Astrocyte of the spinal cord (primary cell): ENCODE measurements at places on chromosomes 6 and 20.

DNA sequence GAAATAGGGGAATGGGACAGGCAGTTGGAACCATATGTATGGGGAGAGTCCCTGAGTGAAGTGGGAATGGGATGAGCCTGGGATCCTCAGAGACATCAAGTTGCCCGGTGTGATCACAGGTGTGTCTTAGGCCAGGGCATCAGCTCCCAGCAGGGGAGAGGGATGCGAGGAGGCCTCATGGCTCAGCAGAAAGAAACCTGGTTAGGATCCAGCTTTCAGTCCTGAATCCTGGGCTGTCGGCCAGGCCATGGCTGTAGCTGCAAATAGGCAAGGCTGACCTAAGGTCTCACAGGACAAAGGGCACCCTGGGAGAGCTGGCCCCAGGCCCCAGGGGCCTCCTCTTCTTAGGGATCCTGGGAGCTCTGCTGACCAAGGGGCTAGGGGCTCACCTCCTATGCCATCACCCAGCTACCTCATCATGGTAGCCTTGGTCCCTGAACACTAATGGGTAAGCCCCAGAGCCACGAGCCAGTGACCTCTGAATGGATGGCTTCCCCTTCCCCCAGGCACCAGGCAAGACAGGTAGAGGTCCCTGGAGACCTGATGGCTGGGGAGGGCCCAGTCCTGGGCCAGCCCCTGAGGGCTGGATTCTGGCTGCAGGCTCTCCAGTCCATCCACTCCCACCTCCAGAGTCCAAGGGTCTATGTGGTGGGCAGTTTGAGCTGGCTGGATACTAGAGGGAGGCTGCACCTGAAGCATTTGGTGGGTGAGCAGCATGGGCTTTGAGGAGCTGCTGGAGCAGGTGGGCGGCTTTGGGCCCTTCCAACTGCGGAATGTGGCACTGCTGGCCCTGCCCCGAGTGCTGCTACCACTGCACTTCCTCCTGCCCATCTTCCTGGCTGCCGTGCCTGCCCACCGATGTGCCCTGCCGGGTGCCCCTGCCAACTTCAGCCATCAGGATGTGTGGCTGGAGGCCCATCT lies at the start of gene SLC22A7:
TSS of gene SLC22A7 (plus strand) at position 617 of the 921 bp plus-strand sequence. CDS start at position 716, 99 bp downstream.
- no peak for DNase-seq

GRCh38 chr6:106444777-106445507 lies 84.4 kb downstream of the CRYBG1 start:
- peak; percentile 61 for DNase-seq

DNA sequence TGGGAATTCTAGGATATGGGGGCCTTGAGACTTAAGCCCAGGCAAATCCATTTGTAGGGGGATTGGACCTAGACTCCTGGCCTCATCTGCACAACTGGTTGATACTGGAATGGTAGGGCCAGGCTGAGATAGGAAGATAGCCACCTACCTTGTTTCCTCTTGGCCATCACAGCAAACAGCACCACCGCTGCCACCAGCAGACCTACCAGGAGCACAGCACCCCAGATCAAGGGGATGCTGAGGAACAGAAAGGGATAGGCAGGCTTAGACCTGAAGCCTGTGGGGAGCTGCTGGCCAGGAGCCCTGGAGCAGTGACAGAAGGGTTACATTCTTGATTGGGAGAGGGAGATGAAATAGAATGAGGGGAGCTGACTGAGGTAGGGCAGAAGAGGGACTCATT lies 3.5 kb downstream of the TREML1 start:
- DNase-seq = no peak

GRCh38 chr6:148179786-148180185 lies 162.9 kb upstream of the SASH1 start:
- peak; percentile 46 for DNase-seq

DNA sequence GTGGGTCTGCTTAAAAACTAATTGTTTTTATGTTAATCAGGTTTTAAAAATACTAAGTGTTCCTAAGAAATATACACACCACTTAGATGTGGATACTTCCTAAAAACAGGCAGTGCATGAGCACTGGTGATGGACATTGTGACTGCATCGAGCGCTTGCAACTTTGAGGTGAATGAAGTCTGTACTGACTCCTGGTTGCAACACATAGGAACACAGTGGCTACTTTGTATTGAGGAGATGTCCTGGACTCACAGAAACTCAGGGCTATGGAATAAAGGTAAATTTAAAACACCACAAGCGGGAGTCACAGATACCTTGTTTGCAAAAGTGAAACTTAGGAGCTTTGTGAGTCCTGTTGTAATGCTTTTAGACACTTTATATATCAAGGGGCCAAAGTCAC lies 55.6 kb upstream of the POLR1H start:
- no peak for DNase-seq

DNA sequence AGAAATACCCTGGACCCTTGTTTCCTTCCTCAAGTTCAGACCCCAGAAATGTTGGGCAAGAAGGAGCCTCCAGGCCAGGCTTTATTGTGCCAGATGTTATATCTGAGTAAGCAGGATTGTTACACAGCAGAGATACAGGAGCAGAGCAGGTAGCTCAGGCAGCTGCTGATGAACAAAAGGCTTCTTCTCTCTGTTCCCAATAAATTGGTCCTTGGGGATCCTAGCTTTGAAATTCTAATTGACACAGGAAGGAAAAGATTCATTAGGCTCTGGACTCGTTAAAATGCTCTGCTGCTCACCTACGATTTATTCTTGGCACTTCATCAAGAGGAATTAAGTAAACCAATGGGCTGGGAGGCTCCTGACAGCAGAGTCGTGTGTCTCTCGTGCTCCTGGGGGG lies 54.2 kb downstream of the RALY start:
- DNase-seq = no peak

GRCh38 chr20:44284032-44284431 lies 27.0 kb downstream of the FITM2 start:
- no peak for DNase-seq

DNA sequence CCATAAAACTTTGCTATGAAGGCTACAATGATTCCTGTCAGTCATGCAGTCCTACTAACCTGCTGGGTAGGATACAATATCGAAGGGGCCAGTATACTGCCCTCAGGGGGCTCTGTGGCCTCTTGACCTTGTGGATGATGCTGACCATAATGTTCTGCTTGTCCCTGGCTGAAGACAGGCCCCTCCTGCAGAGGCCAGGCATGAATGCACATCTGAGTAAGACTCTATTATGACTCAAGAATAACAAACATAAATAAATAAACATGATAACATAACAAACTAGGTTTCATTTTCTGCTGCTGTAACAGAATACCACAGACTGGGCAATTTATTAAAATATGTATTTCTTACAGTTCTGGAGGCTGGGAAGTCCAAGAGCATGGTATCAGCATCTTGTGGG lies 44.0 kb upstream of the POU5F1 start:
- no peak for DNase-seq

DNA sequence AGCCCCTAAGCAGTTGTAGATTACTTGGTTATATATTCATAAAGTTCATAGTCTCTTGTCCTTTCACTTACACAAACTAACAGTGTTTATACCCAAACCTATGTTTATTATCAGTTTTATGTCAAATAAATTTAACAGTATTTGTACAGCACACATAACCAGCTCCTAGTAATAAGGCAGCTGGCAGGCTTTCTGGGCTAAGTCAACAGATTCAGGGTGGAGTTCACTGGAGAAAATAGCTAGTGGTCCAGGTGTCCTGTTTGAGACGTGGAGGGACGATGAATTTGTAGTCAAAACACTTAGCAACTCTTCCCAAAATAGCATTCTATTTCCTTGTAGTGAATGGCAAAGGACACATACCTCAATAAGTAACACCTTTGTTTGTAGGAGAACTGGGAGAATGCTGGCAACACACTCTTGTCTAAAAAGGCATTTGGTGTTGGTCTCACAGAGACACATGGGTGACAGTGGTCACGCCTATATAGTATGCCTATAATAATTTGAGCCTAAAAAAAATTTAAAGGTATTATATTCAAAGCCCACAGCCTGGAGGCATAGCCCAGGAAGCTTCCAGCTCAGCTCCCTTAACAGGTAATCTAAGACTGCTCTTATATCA lies 156.4 kb upstream of the CARMIL1 start:
- no peak for DNase-seq

DNA sequence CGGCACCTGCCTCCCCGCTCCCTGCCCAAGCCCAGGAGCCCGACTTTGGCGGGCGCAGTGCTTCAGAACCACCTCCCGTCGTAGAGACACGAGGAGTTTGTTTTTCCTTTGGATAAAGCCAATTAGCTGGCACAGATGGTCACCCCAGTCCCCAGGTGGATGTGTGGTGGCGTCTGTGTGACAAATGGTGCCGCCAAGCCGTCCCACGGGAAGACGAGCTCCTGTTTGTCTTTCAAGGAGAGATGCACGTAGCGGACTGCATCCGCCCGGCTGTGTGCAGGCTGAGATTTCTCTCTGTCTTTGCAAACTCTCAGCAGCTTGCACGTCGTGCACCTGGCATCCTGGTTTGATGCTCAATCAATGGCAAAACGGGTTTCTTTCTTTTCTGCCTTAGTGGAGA lies 16.1 kb upstream of the MRGBP start:
- no peak for DNase-seq

- DNase-seq = no peak
These were observed 278.7 kb upstream of the CITED2 start for GRCh38 chr6:139653111-139653510.

- DNase-seq = no peak
These were observed 44.3 kb downstream of the CNKSR3 start for GRCh38 chr6:154466139-154466538.

DNA sequence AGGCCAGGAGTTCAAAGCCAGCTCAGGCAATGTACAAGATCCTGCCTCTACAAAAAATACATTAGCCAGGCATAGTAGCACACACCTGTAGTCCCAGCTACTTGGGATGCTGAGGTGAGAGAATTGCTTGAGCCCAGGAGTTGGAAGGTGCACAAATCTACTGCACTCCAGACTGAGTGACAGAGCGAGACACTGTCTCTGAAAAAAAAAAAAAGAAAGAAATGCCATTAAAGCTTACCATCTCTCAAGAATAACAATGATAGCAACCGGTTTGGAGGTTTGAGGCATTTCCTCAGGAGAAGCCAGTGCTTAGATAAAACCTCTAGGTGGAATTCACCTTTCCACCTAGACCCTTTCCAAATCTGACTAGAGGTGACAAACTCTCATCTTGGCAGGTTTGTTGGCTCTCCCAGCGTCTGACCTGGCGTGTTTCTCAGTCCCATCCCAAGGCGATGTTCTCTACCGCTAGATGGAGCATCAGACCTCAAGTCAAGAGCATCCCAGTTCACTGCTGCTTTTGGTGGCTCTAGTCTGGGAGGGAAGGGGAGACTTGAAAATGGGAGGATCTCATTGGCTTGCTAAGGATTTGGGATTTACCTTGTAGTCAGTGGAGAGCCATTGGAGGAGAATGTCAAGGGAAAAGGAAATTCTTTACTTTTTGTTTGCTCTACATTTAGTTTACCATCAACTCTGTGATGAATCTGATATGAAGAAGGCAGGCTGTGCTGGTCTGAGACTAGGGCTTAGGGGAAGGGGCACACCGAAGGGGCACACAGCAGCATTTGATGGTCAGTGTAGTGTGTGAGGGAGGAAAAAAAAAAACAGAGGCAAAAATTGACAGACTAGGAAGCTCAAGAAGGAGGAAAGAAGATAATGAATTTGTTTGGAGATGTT lies 67.9 kb downstream of the NCOA7 start:
- peak; percentile 76 for DNase-seq

- no peak for DNase-seq
These were observed 13.8 kb upstream of the SCAF8 start for GRCh38 chr6:154719433-154719832.

GRCh38 chr6:24430086-24430485 lies 27.4 kb downstream of the MRS2 start:
- DNase-seq = no peak

DNA sequence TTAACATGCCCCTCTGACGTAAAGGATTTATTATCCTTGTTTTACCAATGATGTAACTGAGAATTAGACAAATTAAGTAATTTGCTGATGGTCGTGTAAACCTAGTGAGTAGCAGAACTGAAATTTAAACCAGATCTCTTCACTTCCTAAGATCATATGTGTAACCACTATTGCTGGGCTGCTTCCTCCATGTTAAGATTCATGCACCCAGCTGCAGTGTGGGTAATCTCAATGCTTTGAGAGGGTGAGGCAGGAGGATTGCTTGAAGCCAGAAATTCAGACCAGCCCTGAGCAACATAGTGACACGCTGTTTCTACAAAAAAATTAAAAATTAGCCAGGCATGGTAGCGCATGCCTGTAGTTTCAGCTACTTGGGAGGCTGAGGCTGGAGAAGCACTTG lies 97.9 kb downstream of the L3MBTL3 start:
- no peak for DNase-seq

- no peak for DNase-seq
These were observed 38.2 kb downstream of the OR2B2 start for GRCh38 chr6:27874016-27874415.

- no peak for DNase-seq
These were observed 169.6 kb upstream of the ECI2 start for GRCh38 chr6:4304927-4305455.

DNA sequence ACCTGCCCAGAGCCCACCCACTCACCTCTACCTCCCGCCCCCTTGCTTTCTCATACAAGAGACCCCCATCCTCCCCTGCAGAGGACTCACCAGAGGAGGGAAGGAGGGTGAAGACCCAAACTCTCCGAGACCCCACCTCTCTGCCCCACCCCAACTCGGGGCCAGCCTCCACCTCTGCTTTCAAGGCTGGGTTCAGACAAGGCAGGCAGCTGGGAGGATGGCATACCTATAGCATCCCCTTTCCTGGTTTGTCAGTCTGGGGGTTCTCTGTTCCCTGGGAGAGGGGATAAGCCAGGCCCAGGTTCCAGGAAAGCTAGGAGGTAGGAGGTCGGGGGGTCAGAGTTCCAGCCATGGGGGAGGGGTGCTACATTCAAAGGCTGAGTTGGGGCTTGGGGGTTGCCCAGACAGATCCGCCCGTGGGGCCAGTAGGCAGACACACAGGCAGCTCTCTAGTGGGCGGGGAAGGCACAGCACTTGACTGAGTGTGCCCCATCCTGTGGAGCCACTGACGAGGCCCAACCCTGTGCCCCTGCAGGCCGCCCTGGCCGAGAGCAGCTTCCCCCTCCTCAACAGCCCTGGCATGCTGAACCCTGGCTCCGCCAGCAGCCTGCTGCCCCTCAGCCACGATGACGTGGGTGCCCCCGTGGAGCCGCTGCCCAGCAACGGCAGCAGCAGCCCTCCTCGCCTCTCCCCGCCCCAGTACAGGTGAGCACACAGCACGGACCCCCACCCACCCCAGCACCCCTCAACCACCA lies 40.8 kb upstream of the MDFI start:
- DNase-seq = no peak

DNA sequence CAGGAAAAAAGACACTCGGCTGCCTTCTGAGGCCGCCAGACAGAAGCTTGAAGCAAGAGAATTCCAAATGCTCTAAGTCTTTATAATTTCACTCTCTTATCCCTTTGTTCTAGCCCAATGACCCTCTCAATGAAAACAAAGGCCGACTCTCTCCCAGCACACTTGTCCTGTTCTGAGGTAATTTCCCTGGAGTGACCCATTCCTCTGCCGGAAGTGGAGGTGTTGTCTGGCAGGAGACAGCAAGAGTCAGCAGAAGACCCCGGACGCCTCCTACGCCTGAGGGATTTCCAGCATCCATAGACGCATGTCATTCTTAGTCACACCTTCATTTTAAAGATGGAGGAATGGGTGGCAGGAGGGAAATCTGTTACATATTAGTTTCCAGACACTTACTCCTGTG lies 110.3 kb downstream of the SOD2 start:
- no peak for DNase-seq

- DNase-seq = no peak
These were observed 1.7 kb upstream of the SCAF8 start for GRCh38 chr6:154731296-154732218.
